ENCODE measurements at places on chromosomes 6 and 20. TPM values are rescaled to one million over a fixed set of nuclear protein-coding genes. Genes with fewer than 3 reads are reported as not detected.

GRCh38 chr6:33950472-33950881, 146.7 kb upstream of the MLN start:
- no peak for DNase-seq
- H3K27me3 ChIP-seq: no peaks in the 10 kb centered on the region
- H3K27ac ChIP-seq: no peak overlapping the region
- no peaks in the 10 kb centered on the region for H3K4me1 ChIP-seq
- H3K4me3 ChIP-seq: no peak overlapping the region

DNA sequence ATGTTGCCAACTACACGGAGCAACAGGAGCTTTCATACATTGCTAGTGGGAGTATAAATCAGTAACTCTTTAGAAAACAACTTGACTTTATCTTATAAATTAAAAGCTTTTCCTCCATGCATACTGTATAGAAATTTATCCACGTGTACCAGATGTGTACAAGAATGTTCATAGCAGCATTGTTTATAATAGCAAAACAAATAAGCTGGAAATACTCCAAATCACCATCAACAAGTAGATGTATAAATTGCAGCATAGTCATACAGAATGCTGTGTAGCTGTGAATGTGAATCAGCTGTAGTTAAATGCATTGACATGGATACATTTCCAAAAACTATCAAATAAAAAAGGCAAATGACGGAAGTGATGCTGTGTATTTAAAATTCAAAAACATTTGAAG, 6.0 kb downstream of the PSMF1 start:
- H3K27me3 ChIP-seq: no peaks in the 10 kb centered on the region
- no peak overlapping the region for H3K4me3 ChIP-seq
- H3K4me1 ChIP-seq: peaks cover 12% of the 10 kb centered on the region
- no peak for DNase-seq

GRCh38 chr6:119350952-119351372, 1.4 kb upstream of the MAN1A1 start:
- no peaks in the 10 kb centered on the region for H3K27me3 ChIP-seq
- no peaks in the 10 kb centered on the region for H3K36me3 ChIP-seq
- H3K27ac ChIP-seq: peak overlapping the region; percentile 93
- DNase-seq: no peak
- no peaks in the 10 kb centered on the region for H3K4me1 ChIP-seq

The WFDC5 gene
- not detected for total RNA-seq

The DEFB124 gene
- total RNA-seq: not detected

GRCh38 chr6:166420351-166420750, 37.6 kb upstream of the MPC1 start:
- no peaks in the 10 kb centered on the region for H3K27me3 ChIP-seq
- H3K36me3 ChIP-seq: no peaks in the 10 kb centered on the region
- no peak overlapping the region for H3K4me3 ChIP-seq

The TTLL9 gene
- total RNA-seq: not detected

The C6orf52 gene
- total RNA-seq: 79.7 TPM
